ENCODE measurements at places on chromosomes 5 and 9. TPM values are rescaled to one million over a fixed set of nuclear protein-coding genes. Genes with fewer than 3 reads are reported as not detected.

Gene JMY
- 13.9 TPM for total RNA-seq

DNA sequence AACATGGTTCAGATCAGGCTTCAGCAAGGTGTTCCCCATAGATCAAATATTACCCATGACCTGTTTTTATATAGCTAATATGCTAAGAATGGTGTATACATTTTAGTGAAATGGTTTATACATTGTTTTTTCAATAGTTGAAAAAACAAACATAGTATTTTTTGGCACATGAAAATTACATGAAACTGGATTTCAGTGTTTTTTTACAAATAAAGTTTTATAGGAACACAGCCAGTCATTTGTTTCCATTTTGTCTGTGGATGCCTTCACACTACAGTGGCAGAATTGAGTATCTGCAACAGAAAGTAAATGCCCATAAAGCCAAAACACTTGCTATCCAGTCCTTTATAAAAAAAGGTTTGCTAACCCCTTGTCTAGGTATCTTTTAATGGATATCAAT, 134.5 kb upstream of the TNFAIP8 start:
- no peak for DNase-seq
- no peak overlapping the region for H3K27ac ChIP-seq
- H3K36me3 ChIP-seq, result peaks cover 15% of the 10 kb centered on the region
- no peak overlapping the region for H3K4me3 ChIP-seq

DNA sequence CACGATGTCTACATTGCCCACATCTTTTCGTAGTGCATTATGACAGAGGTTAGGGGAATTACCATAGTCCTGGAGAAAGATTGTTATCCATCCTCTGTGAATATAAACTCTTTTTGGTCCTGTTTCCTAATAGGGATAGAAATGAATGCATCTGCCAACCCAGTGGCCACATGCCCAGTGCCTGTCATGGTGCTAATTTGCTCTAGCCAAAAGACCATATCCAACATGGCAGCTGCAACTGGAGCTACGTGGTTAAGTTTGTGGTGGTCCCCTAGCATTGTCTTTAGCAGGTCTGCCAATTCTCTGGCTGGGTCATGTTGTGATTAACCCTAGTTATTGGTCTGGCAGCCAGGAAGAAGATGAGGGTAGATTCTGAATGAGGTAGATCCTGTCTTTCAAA, 87.5 kb downstream of the FGF18 start:
- no peaks in the 10 kb centered on the region for H3K4me1 ChIP-seq
- H3K36me3 ChIP-seq, result no peaks in the 10 kb centered on the region
- no peak overlapping the region for H3K4me3 ChIP-seq
- no peak for DNase-seq
- H3K27ac ChIP-seq, result no peak overlapping the region
- H3K27me3 ChIP-seq, result no peaks in the 10 kb centered on the region

DNA sequence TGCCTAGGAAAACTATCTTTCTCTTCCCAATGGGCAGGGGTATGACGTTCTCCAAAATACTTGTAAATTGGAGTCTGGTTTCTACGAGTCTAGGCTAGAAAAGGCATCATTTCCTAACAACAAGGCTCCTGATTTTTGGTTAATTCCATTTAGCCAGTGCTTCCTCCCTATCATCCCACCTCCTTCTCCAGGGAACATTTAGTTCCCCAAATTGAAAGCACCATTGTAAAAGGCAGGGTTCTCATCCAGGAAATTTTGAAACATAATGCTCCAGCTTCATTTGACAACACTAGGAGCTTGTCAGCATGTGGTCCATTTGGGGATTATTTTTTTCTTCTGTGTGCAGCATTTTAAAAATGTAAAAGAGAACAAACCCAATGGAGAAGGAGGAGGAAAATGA, 256.5 kb upstream of the GRIA1 start:
- no peak overlapping the region for H3K4me3 ChIP-seq
- no peak overlapping the region for H3K27ac ChIP-seq
- H3K36me3 ChIP-seq, result no peaks in the 10 kb centered on the region
- DNase-seq, result no peak
- no peaks in the 10 kb centered on the region for H3K4me1 ChIP-seq

Gene DNAJC25
- 6.6 TPM for total RNA-seq

GRCh38 chr9:4680173-4680525, 780 bp downstream of the CDC37L1 start:
- H3K27ac ChIP-seq, result peak overlapping the region; percentile 74
- DNase-seq, result no peak
- H3K27me3 ChIP-seq, result no peaks in the 10 kb centered on the region
- peak overlapping the region; percentile 87 for H3K4me3 ChIP-seq
- H3K4me1 ChIP-seq, result peaks cover 4% of the 10 kb centered on the region

- H3K4me1 ChIP-seq, result no peaks in the 10 kb centered on the region
- DNase-seq, result no peak
- H3K36me3 ChIP-seq, result no peaks in the 10 kb centered on the region
- H3K4me3 ChIP-seq, result no peak overlapping the region
- no peak overlapping the region for H3K27ac ChIP-seq
Observed at GRCh38 chr9:8374471-8374870, 574.9 kb upstream of the DMAC1 start.

DNA sequence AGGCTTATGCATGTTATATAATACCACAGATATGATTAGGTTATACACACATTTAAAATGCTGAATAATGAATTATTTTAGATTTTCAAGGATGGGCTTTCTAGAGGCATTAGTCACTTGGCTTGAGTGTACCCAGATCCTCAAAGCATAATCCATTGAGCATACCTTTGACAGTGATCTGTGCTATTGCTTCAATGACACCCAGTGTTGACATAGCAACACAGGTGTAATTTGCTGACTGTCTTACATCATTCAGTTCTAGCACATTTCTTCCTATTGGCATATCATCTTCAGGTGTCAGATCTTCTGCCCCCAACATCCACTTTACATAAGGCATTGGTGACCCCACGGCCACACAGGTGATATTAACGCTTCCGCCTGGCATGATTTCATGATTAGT, 721.5 kb upstream of the DMAC1 start:
- H3K4me3 ChIP-seq, result no peak overlapping the region
- H3K27ac ChIP-seq, result no peak overlapping the region
- no peak for DNase-seq
- H3K4me1 ChIP-seq, result no peaks in the 10 kb centered on the region
- no peaks in the 10 kb centered on the region for H3K27me3 ChIP-seq

- H3K36me3 ChIP-seq, result no peaks in the 10 kb centered on the region
- DNase-seq, result no peak
Observed at GRCh38 chr5:13558408-13558807, 386.1 kb downstream of the DNAH5 start.

GRCh38 chr9:134748591-134748990, 107.0 kb downstream of the COL5A1 start:
- no peaks in the 10 kb centered on the region for H3K36me3 ChIP-seq
- H3K4me3 ChIP-seq, result no peak overlapping the region
- DNase-seq, result no peak
- no peaks in the 10 kb centered on the region for H3K4me1 ChIP-seq
- no peaks in the 10 kb centered on the region for H3K27me3 ChIP-seq

GRCh38 chr5:14310901-14311300, 167.8 kb downstream of the TRIO start:
- H3K27me3 ChIP-seq, result no peaks in the 10 kb centered on the region
- peaks cover 27% of the 10 kb centered on the region for H3K36me3 ChIP-seq
- no peak overlapping the region for H3K4me3 ChIP-seq
- H3K27ac ChIP-seq, result no peak overlapping the region

Data from H1 (cell line).